Left kidney (tissue), 8 donors: ENCODE measurements at places on chromosomes 4 and X. TPM values are rescaled to one million over a fixed set of nuclear protein-coding genes. Genes with fewer than 3 reads are reported as not detected.
A peak's percentile ranks its signal among the peaks of the same experiment; 100 is the strongest.

GRCh38 chr4:182640932-182641331 lies 276.3 kb downstream of the DCTD start:
- no peak for DNase-seq

DNA sequence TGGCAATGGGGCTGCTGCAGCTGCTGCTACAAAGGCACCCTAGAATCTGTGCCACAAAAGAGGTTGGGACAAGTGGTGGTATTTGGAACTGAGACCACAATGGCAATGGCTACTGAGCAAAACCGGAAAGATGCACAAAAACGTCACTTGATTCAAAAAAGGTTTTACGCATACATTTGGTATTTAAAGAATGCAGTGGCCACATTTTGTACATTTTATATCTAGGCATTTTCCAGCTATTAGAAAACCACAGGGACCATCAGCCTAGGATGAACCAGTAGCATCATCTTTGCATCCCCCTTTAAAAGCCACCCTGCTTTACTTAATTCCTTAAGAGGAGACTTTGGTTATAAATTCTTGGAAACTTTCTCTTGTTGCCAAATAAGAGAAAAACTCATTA lies 104.8 kb upstream of the CXCL13 start:
- no peak for DNase-seq

DNA sequence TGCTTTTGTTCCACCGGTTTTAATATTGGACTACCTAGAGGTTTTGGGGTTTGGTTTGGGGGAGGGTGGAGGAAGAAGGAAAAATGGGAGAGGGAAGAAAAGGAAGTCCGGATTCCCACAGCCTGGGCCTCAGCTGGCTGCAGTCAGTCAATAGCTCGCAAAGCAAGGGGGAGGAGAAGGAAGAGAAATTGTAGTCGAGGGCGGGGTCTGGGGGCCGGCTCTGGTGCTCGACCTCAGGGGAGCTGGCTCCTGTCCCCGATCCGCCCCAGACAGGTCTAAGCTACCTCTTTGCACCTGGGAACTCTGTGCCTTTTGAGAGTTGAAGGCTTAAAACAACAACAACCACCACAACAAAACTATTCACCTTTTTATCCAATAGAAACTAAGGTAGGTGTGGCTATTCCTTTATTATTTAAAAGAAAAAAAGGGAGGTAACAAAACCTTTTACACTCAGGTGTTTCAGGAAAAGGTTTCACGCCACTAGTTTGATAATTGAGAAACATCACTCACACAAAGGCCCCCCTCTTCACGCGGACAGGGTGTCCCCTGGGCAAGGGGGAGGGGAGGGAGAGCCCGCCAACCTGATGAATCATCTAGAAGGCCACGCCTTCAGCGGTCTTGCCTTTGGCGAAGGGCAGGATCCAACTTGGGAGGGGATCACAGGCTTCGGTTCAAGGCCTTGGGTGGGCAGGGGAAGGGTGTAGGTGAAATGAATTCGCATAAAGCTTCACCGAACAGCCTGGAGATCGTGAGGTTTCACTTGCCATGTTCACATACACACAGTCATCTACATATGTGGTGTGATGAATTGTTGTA lies 1.6 kb upstream of the LNX1 start:
- no peak for DNase-seq

DNA sequence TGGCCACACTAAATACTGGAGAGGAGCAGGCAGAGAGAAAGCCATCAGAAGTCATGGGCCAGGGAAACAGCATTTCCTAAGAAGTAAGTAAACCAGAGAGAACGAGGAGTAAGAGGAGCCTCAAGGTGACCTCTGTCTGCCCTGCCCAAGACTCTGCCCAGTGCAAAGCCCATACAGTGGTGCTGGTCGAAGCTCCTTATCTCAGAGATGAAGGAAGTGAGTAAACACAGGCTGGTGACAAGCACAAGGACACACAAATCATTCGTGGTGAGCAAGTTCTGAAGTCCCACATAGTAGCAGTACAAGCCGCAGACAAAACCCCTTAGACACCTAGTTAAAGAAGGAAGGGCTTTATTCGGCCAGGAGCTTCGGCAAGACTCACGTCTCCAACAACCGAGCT lies 62.7 kb downstream of the DCTD start:
- DNase-seq: no peak

GRCh38 chr4:146032234-146032860 lies 93.7 kb upstream of the ZNF827 start:
- DNase-seq: no peak

DNA sequence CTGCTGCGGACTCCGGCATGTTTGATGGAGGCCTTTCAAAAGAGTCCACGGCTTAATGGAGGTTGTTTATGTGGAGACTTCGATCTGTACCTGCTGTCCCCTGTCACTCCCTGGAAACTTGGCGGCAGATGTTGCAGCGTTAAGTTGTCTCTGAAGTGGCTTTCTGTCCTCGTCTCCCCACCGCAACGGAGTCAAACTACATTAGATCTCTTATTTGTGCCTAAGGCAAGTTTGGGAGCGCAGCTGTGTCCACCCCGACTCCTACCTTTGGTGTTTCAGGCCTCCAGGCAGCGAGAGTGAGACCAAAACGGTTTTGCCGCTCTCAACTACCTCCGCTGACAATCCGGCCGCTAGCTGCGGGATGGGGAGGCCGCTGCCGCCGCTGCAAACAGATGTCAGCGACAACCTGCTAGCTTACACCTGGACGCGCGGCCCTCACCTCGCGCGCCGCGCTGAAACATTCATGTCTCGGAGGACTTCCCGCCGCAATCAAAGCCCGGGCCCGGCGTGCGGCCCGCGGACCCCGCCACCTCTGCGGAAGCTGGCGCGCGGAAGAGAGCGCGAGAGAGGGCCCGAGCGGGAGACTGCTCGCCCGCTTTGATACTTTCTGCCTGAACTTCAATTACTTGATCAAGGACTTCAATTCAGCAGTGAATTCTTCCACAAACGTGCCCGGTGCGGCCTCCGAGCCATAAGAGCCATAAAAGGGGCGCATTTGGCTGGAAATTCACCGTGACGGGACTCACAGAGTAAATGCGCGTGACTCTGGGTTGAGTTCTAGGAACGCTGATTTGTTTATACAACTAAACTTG lies 108.4 kb downstream of the ANTXR2 start:
- DNase-seq: peak; percentile 47

The UBQLN2 gene
- polyA plus RNA-seq: 43.4 TPM

The CA5B gene
- polyA plus RNA-seq: 12.3 TPM
